ENCODE measurements at places on chromosomes 6 and 20.
A peak's percentile ranks its signal among the peaks of the same experiment; 100 is the strongest.

DNA sequence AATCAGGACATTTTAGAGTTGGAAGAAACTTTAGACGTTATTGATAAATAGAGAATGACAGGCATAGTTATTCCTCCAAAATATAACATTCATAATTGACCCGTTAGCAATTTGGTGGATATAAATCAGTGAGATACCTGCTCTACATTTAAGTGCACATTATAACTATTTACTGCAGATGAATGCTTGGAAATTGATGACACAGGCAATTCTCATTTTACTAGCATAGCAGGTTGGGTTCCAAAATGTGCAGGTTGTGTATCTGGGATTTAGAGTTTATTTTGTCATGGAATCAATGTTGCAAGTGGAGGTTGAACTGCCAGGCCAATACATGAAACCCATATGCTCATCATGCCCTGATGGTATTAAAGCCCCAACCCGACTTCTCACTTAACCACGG is 44.4 kb upstream of the PROKR2 start:
- DNase-seq = no peak

DNA sequence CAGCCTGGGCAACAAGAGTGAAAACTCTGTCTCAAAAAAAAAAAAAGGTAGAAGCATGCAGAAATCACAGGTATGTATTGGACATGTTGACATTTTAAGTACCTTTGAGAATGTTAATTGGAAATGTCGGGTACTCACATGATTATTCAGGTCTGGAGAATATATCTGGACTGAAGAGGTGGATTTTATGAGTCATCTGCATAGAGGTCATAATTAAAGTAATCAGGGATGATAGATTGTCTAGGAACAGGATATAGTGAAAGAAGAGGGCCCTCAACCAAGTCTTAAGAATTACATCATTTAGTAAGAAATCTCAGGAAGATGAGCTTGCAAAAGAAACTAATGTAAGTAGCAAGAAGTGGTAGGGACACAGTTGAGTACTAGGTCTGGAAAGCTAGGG is 212.5 kb downstream of the UTRN start:
- DNase-seq = peak; percentile 10

DNA sequence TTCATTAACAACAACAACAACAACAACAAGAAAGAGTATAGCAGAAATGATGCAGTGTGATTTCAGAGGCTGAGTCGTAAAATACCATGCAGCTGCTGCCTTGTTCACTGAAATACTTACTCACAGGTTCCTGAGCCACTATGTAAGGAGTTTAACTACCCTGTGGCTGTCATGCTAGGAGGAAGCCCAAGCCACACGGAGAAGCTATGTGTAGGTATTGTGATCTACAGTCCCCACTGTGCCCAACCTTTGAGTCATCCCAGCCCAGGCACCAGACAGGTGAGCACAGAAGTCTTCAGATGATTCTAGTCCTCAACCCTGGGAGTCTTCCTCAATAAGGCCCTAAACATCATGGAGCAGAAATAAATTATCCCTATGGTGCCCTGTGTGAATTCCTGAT is 14.6 kb upstream of the RALY start:
- DNase-seq = no peak

GRCh38 chr6:54706844-54707605 is 139.5 kb upstream of the FAM83B start:
- peak; percentile 23 for DNase-seq

GRCh38 chr6:49732781-49733180 is 11.4 kb downstream of the CRISP3 start:
- no peak for DNase-seq

DNA sequence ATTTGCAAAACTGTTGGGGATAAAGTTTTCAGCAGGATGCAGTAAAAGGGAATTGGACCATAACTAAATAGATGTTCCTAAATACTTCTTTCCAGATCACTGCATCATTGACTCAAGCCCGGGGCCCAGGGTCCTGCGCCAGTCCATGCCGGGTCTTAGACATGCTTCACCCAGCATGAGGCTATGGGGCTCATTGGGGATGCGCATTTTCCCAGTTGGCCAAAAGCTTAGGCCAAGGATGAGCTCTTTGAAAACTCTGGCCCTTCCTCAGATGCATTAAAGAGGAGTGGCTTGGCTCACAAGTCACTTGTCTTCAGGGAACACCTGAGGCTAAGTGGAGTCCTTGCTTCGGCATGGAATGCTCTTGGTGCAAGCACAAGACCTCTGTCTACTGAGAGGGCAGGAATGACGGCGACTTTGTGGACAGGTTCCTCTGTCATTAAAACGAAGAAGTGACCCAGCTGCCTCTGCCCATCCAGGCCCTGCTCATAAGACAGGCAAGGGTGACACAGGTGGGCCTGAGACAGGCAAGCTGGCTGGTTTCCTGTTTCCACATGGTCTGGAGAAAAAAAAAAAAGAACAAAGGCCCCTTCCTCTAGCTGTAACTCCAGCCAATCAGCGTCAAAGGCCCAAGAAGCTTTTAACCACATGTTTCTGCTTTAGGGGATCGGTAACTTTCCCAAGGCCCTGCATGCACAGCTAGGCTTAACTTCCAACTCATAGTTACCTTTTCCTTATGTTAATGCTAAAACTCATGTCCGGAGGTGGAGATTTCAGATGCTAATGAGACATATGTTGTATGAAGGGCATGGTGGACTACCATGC is 81.4 kb upstream of the CDH4 start:
- no peak for DNase-seq

DNA sequence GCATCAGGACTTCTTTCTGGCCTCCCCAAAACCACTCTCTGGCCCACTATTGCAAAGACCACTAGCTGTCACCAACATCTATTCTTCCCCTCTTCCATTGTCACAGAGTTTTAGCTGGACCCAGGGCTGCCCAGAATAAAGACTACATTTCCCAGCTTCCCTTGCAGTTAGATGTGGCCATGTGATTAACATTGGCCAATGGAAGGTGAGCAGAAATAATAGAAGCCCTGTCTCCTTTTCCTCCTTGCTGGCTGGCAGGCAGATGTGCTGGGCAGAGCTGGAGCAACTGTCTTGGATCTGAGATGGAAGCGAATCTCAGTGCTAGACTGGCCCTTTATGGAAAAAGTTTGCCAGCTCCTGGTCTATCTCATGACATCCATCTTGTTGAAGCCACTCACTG is 97.0 kb downstream of the KCNB1 start:
- DNase-seq = peak; percentile 68

DNA sequence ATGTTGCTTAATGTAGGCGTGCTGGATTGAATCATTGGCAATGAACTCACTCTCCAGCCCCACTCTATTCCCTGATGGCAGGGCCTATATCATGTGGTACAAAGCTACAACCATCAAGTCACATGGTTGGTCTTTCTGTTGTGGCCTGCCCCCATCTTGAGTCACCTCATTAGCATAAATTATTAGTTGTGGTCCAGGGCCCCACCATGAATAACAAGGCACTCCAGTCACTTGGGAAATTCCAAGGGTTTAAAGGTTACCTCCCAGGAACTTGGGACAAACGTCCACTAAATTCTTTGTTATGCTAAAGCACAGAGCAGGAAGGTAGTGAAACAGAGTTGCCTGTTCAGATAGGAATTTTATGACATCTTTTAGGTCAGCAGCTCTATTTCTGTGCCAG is 193.7 kb downstream of the SLC35F1 start:
- DNase-seq = no peak

DNA sequence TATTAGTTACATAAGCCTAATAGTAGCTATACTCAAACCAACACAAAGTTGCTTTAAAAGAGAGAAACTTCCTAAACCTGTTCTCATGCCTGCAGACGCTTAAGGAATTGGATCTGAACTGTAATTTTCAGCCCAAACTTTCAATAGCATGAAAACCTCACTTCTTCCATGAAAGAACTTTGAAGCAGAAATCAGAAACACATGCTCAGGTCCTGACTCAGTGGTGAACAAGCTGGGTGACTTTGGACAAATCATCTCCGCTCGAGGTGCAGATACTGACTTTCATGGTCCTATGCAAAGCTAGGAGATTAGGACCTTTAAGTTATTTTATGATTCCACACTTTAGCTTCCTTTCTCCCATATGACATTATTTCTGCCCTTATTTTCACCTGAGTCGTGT is 36.5 kb downstream of the NOX3 start:
- peak; percentile 86 for DNase-seq

DNA sequence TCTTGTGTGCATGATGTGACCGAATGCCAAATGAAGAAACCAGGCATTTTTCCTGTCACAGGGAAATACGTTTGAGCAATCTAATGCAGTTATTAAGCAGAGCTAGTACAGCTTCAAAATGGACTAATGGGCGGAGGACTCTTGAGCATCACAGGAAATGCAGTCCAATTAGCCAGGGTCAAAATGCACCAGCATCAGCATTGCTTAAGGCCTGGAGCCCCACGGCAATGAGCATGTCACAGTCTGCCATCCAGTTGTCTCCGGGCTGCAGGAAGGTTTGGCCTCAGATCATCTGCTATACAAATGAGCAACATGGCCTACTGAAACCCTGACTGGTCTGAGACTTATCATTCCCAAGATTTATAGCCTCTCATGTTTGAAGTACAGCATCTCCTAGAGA is 652.1 kb upstream of the SLC35B3 start:
- no peak for DNase-seq

DNA sequence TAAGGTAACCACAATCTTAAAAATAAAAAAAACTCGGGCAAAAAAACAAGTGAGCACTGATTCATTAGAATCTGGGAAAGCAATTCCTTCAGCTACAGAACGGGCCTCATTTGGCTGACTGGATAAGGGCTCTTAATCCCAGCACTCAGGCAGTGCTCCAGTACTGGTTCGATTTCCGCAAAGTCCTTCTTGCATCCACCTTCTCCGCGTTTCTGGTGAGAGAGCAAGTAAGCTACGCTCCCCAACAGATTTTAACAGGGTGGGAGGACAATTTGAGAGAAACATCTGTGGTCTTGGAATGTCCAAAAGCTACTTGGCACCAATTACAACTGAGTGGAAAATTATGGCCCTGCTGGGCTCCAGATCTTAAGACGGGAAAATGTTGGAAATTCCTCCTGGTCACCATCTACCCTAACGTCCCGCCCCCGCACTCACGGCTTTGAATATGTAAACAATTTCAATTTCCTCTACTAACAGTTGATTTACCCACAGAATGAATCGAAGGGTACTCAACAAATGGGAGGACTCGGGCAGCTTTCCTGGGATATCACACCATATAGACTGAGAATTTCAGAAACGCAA is 18.1 kb upstream of the ZSCAN9 start:
- peak; percentile 14 for DNase-seq

- peak; percentile 99 for DNase-seq
These were observed 4.6 kb downstream of the SMIM29 start for GRCh38 chr6:34243901-34244884.

DNA sequence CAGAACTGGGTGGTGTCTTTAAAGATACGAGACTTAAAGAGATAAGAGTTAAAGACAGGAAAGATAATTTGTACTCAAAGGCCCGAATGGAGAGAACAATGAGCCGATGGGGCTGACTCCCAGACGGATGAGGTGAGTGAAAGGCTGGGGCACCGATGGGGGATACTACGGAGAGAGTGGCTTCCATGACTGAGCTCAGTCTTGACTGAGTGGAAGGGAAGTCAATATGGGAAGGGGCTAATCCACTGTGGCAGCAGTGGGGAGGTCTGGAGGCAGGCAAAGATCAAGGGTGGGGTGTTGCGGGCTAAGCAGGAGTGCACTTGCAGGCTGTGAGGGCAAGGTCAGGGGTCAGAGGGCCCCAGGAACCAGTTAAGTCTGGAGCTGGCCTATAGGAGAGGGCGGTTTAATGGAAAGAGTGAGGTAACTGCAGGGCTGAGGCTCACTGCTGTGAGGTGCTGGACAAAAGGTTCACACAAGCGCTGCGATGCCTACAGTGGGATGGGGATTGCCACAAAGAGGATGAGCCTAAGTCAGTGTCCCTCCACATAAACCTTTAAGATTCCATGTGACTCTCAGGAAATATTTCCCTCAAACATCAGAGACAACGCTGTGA is 42.1 kb downstream of the FAXC start:
- no peak for DNase-seq

GRCh38 chr6:16316741-16317251 is 78.4 kb downstream of the GMPR start:
- DNase-seq = peak; percentile 85

DNA sequence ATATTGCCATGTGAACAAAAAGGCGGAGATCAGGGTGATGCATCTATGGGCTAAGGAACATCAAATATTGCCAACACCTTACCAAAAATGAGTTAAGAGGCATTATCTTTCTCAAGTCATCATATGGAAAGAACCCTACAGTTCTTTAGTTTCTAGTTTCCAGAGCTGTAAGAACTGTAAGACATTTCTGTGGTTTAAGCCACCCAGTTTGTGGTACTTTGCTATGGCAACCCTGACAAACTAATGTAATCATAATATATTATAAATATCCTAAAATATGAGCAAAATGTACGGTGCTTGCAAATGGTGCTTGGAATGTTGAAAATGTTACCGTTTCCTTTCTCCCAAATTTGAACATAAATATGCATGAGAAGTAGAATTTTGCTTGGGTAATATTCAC is 349.6 kb downstream of the PHF3 start:
- DNase-seq = no peak

DNA sequence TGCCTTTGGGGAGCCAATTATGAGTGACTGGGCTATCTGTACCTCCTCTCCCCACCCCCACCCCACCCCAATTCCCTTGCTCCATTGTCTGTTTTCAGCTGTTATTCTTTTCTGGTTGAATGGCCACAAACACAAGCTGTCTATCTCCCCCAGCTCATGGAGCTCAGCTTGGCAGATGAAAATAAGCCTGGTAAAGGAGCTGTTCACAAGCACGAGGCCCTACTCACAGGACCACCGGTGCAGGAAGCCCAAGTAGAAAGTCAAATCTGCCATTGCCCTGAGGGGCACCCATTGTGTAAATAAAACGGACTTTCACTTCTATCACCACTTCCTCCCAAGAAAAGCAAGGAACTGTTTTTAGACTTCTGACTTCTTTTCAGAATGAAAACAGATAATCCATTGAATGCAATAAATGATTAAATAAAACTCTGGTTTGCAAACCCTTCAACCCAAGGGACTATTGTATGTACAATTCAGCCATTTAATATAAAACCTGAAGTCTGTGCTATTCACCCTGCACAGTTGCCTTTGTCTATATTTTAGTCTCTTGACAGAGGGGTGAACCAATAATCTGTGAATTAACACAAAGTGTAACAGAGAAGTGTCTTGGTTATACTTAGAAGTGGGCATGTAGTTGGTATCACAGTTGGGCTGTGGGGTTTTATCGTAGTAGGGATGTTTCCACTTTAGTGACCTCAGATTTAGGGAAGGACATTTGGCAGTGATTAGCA is 27.7 kb downstream of the RIPOR2 start:
- peak; percentile 10 for DNase-seq

DNA sequence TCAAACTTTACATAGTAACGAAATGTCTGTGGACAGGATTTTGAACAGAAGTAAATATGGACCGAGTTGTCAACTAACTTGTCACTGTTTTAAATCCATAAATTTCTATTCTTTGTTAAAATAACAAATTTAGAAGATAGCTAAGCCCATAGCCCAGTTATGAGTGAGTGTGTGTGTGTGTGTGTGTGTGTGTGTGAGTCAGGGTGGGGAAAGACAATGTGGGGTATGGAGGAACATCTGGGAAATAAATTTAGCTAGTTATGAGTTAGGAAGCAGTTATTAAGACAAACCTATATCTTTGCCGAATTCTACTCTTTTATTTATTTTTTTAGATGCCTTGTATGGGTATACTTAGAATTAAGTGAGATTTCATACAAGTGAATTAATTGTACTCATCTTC is 9.0 kb downstream of the TPBG start:
- DNase-seq = no peak
